ENCODE measurements at places on chromosomes 2 and 18. TPM values are rescaled to one million over a fixed set of nuclear protein-coding genes. Genes with fewer than 3 reads are reported as not detected.
A peak's percentile ranks its signal among the peaks of the same experiment; 100 is the strongest.

The CD8B gene
- 1.3 TPM for total RNA-seq

DNA sequence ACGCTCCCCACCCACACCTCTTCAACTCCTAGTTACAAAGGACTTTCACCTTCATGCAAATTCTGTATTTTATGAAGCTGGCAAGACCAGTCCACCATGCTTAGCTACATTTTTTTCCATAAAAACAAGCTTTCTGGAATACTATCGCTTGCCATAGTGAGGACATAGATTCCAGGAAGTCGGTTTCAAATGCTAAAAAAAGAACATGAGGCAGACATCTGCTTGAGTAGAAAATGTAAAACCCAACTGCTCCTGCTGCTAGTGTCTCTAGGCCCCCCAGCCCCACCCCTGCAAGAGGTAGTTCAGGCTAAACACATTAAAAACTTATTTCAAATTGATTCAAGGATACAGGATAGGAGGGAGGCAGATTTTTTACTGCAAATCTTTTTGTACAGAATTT, 148.9 kb downstream of the SMAD2 start:
- no peak for DNase-seq
- no peak overlapping the region for H3K4me3 ChIP-seq

DNA sequence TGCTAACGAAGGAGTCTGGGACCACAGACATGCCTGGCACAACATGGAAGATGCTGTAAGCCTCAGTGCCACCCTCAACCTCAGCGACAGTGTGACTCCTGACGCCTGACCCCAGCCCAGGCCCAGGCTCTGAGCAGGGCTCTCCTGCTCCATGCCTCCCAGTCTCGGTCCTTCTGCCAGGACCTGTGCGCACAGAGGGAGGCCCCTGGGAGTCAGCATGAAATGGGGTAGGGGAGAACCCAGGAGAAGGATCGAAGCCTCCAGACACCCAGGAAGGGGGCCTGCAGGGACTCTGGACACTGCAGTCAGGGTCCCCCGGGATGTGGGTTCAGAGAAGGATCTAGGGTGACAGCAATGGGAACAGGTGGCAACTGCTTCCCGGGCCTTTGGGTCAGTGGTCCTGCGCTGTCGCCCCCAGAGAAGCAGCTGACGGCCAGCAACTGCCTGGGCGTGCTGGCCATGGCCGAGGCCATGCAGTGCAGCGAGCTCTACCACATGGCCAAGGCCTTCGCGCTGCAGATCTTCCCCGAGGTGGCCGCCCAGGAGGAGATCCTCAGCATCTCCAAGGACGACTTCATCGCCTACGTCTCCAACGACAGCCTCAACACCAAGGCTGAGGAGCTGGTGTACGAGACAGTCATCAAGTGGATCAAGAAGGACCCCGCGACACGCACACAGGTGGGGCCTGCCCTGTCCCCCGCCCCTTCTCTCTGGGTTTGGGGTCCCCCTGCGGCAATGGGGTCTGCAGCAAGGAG, 233.9 kb downstream of the ATAD2B start:
- no peak overlapping the region for H3K4me3 ChIP-seq
- DNase-seq = peak; percentile 3
- H3K36me3 ChIP-seq = peaks cover 15% of the 10 kb centered on the region

The CABLES1 gene
- total RNA-seq = 16.2 TPM

The TRIP12 gene
- total RNA-seq = 289 TPM

The EGR4 gene
- not detected for total RNA-seq

DNA sequence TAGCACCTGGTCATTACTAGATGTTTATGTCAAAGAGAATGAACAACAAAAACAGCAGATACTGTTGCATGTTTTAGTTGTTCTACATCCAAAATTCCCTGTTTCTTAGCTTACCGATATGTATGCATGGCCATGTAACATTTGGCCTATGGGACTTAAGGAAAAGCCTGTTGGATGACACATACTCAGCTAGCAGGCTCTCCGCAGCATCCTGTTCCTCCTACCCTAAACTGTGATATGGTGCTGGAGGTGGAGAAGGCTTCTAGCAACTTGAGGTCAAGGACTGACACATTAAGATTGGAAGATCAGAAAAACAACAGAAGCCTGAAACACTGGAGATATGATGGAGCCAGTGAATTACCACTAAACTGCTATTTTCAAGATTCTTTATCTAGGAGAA, 537.8 kb downstream of the LRRTM4 start:
- no peak overlapping the region for H3K27ac ChIP-seq
- H3K36me3 ChIP-seq = no peaks in the 10 kb centered on the region
- no peak overlapping the region for H3K4me3 ChIP-seq
- no peak for DNase-seq
- H3K4me1 ChIP-seq = no peaks in the 10 kb centered on the region

- H3K4me3 ChIP-seq = no peak overlapping the region
- no peak overlapping the region for H3K27ac ChIP-seq
- no peaks in the 10 kb centered on the region for H3K36me3 ChIP-seq
Measured at GRCh38 chr2:156884216-156884615, 373.3 kb upstream of the GALNT5 start.
